ENCODE measurements at places on chromosomes 1 and 21. TPM values are rescaled to one million over a fixed set of nuclear protein-coding genes. Genes with fewer than 3 reads are reported as not detected.

Gene AADACL3
- total RNA-seq, result not detected

Gene HCRTR1
- not detected for total RNA-seq

Gene HES2
- total RNA-seq, result not detected

Gene LMX1A
- not detected for total RNA-seq

Gene C1QTNF12
- total RNA-seq, result 0.21 TPM

Gene CAPZB
- 165 TPM for total RNA-seq

Gene PALMD
- total RNA-seq, result 0.21 TPM

Gene SPRR2F
- not detected for total RNA-seq

Gene LCE6A
- total RNA-seq, result not detected

Gene KCNH1
- 0.97 TPM for total RNA-seq

Gene PIAS3
- 12.8 TPM for total RNA-seq

Gene LCE2C
- total RNA-seq, result not detected

Gene NUP210L
- 0.02 TPM for total RNA-seq

Gene SPRR4
- not detected for total RNA-seq

Gene NOS1AP
- total RNA-seq, result 0.17 TPM

Gene CDA
- total RNA-seq, result not detected

Gene KRTAP19-8
- total RNA-seq, result not detected

Gene ZDHHC18
- total RNA-seq, result 13.8 TPM

Gene BSND
- total RNA-seq, result not detected

Gene CYP4A11
- not detected for total RNA-seq

- DNase-seq, result no peak
These were observed 91.2 kb upstream of the SLC45A1 start for GRCh38 chr1:8226747-8227146.

- DNase-seq, result no peak
These were observed 1524.4 kb upstream of the TPTE start for GRCh38 chr21:8997011-8997440.

DNA sequence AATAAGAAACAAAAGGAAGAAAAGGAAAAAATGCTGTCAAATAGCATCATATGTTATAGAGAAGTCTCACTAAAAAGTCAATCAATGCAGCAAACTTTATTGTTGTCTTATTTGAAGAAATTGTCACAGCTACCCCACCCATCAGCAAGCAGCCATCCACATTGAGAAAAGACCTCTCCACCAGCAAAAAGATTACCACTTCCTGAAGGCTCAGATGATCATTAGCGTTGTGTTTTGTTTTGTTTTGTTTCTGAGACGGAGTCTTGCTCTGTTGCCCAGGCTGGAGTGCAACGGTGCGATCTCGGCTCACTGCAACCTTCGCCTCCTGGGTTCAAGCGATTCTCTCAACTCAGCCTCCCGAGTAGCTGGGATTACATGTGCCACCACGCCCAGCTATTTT lies 29.0 kb downstream of the ATP2B4 start:
- DNase-seq, result no peak

DNA sequence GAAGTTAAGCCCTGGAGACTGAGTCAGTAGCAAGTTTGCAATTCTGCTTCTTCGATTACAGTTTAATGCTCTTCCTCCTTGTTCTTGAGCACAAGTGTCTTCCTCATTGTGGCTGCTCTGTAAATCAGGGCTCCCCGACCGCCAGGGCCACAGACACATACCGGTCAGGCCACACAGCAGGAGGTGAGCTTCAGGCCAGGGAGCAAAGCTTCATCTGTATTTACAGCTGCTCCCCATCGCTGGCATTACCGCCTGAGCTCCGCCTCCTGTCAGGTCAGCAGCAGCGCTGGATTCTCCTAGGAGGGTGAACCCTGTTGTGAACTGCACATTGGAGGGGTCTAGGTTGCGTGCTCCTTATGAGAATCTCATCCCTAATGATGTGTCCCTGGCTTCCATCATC lies 1.7 kb upstream of the TRAPPC10 start:
- DNase-seq, result no peak

DNA sequence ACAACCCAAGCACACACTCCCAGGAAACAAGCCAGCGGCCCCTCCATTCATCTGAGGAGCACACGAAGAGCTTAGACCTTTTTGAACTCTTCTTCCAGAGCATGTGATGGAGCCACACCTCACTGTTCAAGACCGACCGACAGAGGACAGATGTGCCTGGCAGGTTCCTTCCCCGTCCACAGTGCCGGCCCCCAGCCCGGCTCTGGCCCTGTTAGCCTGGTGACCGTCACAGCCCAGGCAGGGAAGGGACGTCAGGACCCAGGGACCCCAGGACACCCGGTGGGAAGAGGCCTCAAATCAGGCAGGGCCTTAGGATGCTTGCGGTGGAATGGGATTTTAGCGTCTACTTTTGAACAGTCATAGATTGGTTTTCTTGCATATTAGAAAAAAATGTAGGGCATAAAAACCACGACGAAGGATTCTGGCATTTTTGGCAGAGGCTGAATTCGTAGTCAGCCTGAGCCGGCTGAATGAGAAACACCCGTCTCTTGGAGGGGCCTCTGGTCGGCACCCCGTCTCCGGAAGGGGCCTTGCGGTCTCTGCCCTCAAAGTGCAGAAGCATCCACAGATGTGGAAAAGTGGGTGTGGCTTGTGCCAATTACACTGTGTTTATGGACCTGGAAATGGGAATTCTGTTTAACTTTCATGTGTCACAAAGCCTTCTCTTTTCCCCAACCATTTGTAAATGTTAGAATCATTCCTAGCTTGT lies 79.3 kb downstream of the SIK1 start:
- DNase-seq, result no peak

GRCh38 chr1:18865176-18865575 lies 5.7 kb upstream of the TAS1R2 start:
- no peak for DNase-seq

GRCh38 chr1:33718186-33718585 lies 145.7 kb upstream of the HMGB4 start:
- no peak for DNase-seq

GRCh38 chr1:70941563-70941962 lies 106.1 kb downstream of the PTGER3 start:
- DNase-seq, result no peak

DNA sequence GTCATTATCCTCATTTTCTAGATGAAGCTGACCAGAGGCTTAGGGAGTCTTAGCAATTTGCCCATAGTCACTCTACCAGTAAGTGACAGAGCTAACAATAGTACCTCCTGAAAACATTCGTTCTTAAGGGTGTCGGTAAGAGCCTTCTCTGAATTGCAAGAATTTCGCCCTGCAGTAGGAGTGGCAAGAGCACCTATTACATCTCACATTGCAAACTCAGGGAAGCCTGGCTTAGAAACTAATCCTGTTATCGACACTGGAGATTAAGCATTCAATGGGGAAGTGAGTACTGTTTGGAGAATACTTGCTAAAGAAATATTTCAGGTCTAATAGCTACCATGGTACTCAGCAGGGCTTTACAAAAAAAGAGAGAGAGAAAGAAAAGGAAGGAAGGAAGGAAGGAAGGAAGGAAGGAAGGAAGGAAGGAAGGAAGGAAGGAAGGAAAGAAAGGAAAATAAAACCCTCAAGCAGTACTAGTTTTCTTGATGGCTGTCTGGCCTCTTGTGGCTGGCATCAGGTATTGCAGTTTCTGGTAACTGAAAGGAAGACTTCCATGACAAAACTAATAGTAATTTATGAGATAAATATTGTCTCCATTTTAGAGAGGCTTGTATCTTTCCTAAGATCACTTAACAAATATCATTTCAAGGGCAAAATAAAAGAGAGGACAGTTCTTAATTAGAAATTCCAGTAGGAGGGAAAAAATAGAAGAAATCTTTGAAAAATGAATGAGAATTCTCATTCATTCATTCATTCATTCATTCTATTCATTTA lies 10.4 kb downstream of the C1orf226 start:
- DNase-seq, result peak; percentile 29

DNA sequence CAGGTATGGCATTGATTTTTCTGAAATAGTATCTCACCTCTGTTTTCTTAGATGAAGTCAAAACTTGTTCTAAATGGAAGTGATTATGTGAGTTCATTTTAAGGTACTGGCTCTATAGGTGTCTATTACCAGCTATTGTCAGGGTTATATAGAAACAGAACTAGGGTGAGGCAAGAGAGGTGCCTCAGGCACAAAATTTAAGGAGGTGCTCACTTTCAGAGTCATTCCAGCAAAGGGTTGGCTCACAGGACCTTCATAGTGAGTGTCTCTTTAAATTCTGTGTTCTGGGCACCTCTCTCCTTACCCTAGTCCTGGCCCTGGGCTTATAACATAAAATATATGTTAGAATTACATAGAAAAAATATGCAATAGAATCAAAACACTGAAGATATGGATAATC lies 49.3 kb downstream of the KIAA0319L start:
- DNase-seq, result no peak

- no peak for DNase-seq
These were observed 9.9 kb upstream of the CCN1 start for GRCh38 chr1:85570446-85571180.

DNA sequence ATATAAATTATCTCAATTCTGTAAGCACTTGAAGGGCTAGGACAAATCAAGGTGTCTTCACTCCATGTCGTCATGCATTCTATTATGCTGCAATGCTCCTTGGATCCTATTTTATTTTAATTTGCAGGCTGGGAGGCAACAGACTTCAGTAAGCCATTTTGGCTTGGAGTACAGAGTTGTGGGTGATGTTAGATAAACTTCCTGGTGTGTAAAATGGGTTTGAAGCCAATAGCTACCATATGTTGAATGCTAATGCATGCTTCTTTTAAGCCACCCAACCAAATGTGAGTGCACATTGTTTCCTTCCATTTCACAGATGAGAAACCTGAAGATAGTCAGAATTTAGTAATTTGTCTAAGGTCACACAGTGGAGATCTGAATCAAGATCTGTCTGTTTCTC lies 482.8 kb downstream of the DISC1 start:
- DNase-seq, result no peak

GRCh38 chr1:199297887-199298286 lies 659.0 kb downstream of the PTPRC start:
- no peak for DNase-seq

DNA sequence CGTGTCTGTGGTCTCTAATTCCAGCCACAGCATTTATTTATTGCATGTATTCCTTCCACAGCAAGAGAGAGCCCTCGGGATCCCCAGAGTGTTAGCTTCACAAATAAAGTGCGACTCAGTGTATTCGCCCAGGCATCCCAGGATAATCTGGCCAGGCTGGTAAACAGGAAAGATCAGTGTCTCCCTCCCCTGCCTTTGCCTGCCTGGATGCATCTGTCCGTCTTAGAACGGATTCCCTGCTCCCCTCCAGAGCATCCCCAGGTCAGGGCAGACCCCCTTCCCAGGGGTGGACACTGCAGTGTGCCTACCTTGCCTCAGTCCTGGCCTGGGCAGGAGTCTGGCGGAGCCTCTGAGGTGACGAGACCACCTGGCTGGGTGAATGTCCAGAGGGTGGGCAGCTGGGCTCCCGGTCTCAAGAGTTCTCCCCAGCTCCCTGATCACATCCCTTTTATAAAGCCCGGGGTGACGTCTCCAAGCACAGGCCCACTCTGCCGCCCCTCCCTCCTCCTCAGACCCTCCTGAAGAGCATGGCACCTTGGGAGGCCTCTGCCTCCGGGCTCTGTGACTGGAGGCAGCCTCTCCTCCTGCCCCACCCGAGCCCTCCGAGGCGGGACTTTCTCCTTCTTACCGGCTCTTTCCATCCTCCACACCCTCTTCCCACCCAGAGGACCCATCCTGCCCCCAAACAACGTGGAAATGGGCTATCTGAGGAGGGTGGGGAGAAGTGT lies at the start of gene KISS1:
Gene KISS1, minus strand, starts transcription at position 424 of the 728 bp plus-strand sequence. CDS start 3,615 bp downstream, outside the sequence.
- no peak for DNase-seq

DNA sequence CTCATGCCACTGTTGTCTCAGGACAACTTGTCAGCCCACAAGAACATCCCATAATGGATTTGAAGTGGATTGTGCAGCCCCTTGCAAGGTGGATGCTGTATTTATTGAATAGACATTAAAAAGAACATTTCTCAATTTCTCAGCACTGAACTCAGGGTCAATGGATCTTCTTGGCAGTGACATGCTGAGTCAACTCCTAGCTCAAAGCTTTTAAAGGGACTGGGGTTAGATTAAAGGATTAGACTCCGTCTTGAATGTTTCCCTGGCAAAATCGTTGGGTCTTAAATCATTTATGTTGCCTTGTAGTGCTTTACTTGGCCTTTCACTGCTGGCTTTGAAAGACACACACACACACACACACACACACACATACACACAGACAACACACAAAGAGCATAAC lies 221.6 kb upstream of the PBX1 start:
- DNase-seq, result no peak

DNA sequence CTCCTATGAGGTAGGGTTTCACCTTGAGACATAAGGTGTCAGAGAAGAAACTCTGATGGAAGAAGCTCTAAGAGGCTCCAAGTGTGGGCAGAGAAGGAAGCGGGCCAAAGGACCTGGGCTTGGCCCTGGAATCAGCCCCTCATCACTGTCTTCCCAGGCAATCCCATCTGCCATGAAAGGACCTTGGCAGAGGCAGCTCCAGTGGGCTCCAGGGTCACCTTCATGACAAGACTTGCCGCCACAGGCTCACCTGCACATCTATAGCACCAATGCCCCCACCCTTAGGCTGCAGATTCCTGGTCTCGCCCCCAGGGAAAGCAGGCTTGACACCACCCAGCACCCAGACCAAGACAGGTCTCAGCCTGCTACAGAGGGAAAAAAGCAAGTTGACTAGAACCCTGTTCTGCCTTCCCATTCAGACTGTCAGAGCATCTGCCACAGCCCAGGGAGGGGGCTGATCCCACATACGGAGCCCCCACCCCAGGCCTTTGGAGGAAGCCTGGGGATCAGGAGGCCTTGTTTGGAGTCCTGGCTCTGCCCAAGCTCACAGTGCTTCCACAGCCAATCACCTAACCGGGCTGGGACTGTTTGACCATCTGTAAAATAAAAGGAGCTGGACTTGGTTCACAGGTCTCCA lies 490 bp upstream of the FAM110D start:
- no peak for DNase-seq

DNA sequence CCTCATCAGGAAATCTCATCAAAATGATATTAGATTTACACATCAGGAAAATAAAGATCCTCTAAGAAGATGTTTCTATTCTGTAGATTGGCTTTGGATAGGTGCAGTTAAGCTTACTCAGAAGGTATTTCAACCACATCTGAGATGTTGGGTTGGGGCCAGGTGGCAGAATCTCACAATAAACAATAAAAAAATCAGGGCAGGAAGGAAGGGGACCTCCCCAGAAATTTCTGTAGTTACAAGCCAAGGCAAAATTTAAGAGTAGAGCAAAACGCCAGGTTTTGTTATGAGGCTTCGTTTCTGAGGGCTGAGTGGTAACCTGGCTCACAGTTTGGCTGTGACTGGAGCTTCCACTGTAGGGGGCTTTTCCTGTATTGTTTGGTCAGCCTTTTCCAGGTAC lies 84.8 kb downstream of the HUNK start:
- no peak for DNase-seq

GRCh38 chr1:59138402-59138801 lies 158.5 kb upstream of the FGGY start:
- DNase-seq, result no peak

GRCh38 chr1:168729405-168729802 lies 398 bp upstream of the DPT start:
- no peak for DNase-seq

DNA sequence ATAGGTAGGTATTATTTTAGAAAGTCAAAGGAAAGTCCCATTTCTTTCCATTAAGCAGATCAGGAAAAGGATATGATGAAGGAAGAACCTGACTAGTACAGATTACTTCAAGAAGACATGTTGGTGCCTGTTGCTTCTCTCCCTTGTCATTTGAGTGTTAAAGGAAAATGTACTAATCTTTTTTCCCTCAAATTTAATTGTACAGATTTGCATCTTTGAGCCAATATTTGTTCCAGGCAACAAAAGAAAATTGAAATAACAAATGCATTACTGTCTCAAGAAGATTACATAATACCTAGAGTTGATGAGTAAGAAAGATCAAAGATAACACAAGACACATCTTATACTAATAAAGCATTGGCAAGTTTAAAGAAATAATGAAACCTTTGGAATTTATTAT lies 566.9 kb upstream of the ZP4 start:
- DNase-seq, result no peak

GRCh38 chr1:194223596-194223995 lies 1037.2 kb upstream of the B3GALT2 start:
- DNase-seq, result no peak
